ENCODE measurements at places on chromosomes 7 and 10.

GRCh38 chr7:38873433-38873832, 35.6 kb downstream of the VPS41 start:
- no peak for DNase-seq

- no peak for DNase-seq
Observed at GRCh38 chr10:103479135-103479534, at the start of gene CALHM3. CALHM3 (minus strand) TSS chr10:103479240; CDS start chr10:103479032, 208 bp downstream.

GRCh38 chr7:150430465-150431085, 19.9 kb upstream of the GIMAP8 start:
- DNase-seq = no peak

DNA sequence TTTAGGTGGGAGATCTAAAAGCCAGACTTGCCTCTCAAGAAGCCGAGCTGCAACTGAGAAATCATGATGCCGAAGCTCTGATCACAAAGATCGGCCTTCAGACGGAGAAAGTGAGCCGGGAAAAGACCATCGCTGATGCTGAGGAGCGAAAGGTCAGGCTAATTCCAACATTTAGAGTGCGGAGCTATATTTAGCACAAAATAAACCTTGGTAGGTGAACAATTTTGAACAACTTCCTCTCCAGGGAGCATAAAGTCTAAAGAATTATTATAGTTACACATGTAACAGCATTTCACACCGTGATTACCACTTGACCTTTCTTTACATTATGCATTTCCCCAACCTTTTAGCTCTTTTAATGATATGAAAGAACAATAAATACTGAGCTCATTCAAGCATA, 166.7 kb downstream of the CDCA7L start:
- DNase-seq = no peak

DNA sequence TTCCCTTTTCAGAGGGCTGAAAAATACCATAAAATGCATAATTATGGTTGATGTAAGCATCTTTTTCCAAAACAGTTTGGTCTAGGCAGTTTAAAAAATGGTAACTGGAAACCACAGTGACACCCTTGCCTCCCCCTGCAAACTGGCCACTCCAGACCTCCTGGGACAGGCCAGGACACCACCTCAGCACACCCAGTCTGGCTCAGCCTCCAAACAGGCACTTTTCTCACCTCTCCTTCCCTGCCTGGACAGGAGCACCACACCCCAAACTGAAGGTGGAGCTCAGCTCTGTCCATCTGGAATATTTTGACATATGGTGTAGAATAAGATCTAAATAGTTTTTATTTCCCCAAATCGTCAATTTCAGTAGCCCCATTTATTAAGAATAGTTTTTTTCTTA, 78.5 kb downstream of the CDK14 start:
- DNase-seq = no peak

DNA sequence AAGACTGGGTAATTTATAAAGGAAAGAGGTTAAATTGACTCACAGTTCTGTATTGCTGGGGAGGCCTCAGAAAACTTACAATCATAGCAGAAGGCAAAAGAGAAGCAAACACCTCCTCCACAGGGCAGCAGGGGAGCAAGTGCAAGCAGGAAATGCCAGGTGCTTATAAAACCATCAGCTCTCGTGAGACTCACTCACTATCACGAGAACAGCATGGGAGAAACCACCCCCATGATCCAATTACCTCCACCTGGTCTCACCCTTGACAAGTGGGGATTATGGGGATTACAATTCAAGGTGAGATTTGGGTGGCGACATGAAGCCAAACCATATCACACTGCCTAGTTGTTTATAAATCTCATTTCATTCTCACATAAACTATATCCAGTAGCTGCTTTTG, 28.0 kb upstream of the CPN1 start:
- DNase-seq = peak; percentile 76

- DNase-seq = no peak
Observed at GRCh38 chr10:5090551-5090950, 3.7 kb upstream of the AKR1C3 start.

- peak; percentile 16 for DNase-seq
Observed at GRCh38 chr10:43689007-43689491, 40.4 kb upstream of the ZNF32 start.

- no peak for DNase-seq
Observed at GRCh38 chr7:142356166-142356565, 98.3 kb upstream of the PRSS58 start.

GRCh38 chr10:114920459-114920858, 17.5 kb upstream of the TRUB1 start:
- DNase-seq = no peak

- peak; percentile 90 for DNase-seq
Observed at GRCh38 chr7:151062399-151063211, 3.2 kb downstream of the SLC4A2 start.

DNA sequence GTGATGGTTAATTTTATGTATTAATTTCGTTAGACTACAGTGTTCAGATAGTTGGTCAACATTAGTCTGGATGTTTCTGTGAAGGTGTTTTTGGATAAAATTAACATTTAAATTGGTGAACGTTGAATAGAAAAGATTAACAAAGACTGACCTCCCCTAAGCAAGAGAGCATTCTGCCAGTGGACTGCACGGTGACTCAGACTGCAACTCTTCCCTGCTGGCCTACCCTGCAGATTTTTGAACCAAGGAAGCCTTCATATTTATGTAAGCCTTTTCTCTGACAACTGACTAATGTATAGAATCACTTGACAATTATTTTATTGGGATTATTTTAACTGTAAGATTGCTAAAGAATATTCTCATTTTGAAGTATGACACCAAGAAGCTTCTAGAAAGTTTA, 7.9 kb upstream of the ZNF248 start:
- no peak for DNase-seq

- DNase-seq = no peak
Observed at GRCh38 chr7:107384025-107384424, 85.8 kb upstream of the GPR22 start.

- DNase-seq = no peak
Observed at GRCh38 chr10:125783957-125784356, 8.3 kb upstream of the MMP21 start.

DNA sequence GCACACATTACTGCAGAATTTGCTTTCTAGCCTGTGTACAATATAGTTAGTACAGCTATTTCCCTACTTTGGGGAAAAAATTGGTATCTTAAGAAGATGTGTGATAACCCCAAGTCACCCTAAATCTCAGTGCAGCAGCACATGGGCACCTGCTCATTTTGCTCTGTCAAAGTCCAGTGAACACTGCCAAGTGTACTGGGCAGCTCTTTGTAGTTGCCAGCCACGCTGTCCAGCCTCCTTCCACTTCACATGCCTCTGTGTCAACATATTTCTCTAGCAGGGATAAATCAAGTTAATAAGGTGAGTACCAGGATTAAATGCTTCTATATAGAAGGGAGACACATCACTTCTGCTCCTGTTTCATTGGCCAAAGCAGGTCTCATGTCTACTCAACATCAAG, 87.1 kb upstream of the CDC14C start:
- no peak for DNase-seq

GRCh38 chr7:34135924-34136323, 230.6 kb downstream of the BMPER start:
- peak; percentile 31 for DNase-seq

DNA sequence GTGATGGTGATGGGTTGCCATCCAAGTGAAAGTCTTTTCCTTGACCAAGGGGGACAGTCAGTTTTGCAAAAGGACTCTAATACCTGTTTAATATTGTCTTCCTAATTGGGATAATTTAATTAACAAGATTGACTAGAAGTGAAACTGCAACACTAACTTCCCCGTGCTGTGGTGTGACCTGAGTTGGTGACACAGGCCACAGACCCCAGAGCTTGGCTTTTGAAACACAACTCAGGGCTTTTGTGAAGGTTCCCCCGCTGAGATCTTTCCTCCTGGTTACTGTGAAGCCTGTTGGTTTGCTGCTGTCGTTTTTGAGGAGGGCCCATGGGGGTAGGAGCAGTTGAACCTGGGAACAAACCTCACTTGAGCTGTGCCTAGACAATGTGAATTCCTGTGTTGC, 6.9 kb downstream of the PPIF start:
- no peak for DNase-seq

- DNase-seq = no peak
Observed at GRCh38 chr7:977326-978048, 2.1 kb upstream of the COX19 start.

DNA sequence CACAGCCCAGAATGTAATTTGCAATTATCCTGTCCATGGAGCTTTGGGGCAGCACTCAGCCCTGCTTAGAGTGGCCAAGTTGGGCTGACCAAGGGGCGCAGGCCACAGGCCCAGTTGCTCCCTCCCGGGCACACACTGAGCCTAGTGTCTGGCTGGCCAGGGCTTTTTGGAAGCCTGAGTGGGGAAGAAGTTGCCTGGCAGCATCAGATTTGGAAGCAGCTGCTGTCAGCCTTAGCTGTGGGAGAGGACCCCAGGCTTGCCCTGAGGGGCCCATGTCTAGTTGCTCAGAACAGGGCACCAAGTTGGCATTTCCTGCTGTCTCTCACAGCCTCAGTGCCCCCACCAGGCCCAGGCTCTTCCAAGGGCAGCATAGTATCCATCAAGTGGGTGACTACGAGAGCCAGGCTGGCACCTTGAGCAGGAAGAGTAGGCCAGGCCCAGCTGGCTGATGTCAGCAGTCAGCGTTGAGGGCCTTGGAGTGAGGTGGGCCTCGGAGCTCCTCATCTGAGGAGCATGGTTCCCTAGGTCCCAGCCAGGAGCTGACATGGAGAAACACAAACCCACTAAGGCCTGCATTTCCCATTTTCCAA, 14.4 kb downstream of the ANTXRL start:
- no peak for DNase-seq

GRCh38 chr7:73933091-73933490, 72.1 kb downstream of the TMEM270 start:
- no peak for DNase-seq

GRCh38 chr10:71766717-71767419, 6.5 kb downstream of the VSIR start:
- no peak for DNase-seq

DNA sequence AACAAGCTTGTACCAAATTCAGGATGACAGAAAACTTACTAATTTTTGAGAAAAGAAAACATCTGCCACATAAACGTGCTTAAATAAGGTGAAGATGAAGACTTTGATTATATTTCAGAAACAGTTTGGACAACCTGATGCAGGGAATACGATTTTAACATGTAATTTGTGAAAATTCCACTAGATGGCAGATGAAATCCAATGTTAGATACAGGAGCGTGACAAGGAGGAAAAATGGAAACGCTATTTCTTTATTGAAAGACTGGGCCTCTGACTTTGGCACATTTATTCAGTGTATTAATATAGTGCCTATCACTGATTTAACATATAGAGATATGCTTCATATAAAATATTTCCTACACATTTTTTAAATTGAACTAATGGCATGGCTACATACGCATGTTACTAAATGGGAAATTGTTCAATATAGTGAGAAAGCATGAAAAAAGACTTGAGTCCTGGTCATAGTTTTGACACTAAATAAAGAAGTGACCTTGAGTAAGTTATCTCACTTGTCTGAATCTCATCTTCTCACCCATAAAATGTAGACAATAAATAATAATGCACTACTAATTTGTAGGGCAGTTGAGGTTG, 60.7 kb downstream of the CD36 start:
- no peak for DNase-seq

GRCh38 chr7:41573015-41573414, 129.9 kb downstream of the INHBA start:
- DNase-seq = no peak

DNA sequence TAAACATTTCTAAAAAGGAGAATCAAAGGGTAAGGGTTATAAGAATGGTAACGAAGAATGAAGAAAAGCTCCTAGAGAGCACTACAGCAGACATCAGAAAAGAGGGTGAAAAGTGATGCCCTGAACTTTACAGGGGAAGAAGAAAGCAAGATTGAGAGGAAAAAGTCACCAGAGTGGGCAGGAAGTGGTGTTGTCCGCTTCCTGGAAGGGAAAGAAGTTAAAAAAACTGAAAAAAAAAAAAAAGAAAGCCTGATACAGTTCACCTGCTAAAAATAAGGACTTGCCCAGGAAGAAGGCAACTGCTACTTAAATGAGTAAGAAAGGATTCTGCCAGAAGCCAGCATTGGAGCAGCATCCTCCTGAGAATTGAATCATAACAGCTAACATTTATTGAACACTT, 330.1 kb upstream of the PHF14 start:
- no peak for DNase-seq

DNA sequence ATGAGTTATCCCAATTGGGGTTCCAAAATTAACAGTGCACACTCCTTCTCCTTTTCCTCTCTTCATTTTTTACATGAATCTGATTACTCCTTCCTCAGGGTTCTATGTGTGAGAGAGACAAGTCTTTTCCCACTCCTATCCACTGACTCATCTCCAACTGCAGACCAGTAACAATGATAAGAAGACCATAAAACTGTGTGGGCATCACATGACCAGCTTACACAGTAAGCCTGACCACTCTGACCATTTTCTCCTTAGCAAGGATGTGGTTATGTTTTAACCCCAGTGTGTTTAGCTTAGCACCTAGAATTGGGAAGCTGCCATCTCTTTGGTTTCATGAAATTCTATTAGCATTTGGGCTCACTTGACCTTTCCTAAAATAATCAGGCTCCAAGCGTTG, 145.0 kb upstream of the CALCR start:
- DNase-seq = no peak

DNA sequence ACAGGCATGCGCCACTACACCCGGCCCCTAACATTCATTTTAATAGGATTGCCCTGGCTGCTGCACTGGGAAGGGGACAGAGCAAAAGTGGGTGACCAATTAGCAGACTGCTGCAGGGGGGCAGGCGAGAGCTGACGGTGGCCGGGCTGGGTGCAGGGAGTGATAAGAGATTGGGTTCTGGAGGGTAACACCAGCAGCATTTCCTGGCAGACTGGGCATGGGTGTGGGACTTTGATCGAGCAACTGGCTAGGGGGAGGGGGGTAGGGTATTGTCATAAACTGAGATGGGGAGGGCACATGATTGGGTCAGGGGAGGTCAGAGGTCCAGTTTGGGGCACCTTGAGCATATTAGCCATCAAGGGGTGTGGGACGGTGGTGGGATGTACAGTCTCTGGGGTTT, 20.2 kb upstream of the AMZ1 start:
- DNase-seq = no peak

GRCh38 chr7:84190016-84190705, 4.4 kb downstream of the SEMA3A start:
- DNase-seq = no peak

- DNase-seq = no peak
Observed at GRCh38 chr10:57008189-57008588, 647.1 kb upstream of the ZWINT start.

- DNase-seq = no peak
Observed at GRCh38 chr10:109981650-109982049, 26.1 kb upstream of the ADD3 start.

DNA sequence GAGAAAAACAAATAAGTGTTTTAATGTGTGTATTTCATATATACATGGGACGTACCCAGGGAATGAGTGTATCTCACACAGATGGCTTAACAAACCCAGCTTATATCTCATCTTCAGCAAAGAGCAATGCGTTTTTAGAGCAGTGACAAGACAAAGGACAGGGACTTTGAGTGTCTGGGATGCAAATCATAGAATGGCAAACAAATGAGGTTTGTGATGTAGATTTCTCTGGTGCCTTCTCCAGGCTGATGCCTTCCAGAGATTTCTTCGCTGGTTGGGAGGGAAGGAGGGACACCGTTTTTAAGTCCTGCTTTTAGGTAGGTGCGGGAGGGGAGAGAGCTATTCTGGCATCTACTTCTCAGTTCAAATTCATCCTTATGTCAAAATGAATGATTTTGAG, 16.6 kb downstream of the LANCL2 start:
- no peak for DNase-seq

- no peak for DNase-seq
Observed at GRCh38 chr7:47757921-47758411, 176.1 kb upstream of the TNS3 start.

- no peak for DNase-seq
Observed at GRCh38 chr7:110600956-110601355, 490.0 kb upstream of the LRRN3 start.
